ENCODE measurements at places on chromosomes 6 and 20.

- DNase-seq, result no peak
Measured at GRCh38 chr6:46421939-46422338, 69.3 kb downstream of the RCAN2 start.

DNA sequence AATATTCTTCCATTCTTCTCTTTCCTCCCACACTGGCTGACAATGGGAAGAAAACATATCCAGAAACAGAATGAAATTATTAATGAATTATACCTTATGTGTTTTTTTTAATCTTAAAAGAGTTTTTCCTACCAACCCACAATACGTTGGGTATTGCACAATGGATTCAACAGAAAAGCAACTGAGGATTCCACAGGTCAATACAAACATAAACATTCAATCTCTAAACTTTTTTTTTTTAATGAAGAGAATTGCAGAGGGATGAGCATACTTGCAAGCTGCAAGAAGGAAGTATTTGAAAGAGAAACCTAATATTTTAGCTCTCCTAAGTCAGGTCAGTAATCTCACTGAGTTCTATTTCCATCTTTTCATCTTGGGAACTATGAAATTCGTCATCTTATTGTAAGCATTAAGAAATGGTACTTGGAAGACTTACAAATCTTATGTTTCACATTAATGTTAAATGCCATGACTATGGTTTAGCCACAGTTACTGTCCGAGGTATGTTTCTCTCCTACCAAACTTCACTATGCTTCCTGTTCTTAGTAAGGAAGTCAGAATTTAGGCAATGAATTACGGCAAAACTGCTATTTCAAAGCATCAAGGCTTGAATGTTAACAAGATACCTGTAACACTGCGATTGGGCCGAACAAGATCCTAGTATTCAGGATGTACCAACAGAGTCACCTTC lies 100.8 kb downstream of the HIVEP2 start:
- no peak for DNase-seq

- no peak for DNase-seq
Measured at GRCh38 chr20:9829835-9830234, 9.0 kb downstream of the PAK5 start.

DNA sequence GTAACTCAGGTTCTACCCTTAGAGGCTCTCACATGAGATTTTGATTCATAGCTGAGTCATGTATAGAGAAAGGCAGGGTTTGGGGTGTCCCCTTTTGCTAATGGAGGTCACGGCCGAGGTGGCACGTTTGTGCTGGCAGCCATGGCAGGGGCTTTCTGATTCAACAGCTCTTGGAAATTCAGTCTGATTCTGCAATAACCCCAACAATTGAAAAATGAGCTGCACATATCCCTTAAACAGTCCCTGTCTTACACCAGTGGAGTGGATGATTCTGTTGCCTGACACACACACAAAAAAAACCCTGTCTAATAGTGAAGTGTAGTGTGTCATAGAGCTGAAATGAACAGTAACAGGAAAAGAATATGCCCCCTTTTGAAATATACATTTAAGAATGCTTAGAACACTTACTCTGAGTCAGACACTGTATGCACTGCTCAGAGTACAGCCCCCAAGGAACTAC lies 40.4 kb upstream of the ARG1 start:
- DNase-seq, result no peak

DNA sequence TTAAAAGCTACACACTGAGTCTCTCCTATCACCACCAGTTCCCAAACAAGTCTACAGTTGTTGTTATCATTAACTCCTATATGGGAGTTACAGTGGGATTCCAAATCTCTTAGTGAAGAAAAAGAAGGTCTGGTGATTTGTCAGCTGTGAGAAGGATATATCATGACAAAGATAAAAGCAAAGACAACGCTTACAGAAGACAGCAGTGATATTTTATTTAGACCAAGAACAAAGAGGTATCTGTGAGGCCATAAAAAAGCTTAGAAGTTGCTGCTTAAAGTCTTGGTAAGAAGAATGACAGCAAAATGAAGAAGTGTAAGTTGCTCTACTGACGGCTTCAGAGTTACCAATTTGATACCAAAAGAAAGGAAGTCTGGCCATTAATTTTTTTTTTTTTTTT lies 47.2 kb downstream of the CHD6 start:
- no peak for DNase-seq

- no peak for DNase-seq
Measured at GRCh38 chr20:37442986-37443385, 78.1 kb upstream of the NNAT start.

DNA sequence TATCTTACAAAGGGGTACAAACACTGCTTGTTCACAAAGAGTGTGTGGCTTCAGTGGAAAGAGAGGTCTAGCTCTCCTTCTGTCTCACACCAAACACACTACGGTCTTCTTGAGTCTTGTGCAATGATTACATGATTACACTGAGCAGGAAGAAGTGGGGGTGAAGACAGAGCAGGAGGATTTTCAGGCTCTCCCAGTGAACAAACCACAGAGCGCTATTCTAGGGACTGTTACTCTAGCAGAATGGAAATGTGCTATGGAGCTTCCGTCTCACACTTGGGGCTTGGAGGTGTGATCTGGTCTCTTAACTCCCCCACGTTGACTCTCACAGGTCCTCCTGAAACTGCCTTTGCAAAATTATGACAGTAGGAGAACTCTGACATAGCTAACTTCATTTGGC lies 203.4 kb downstream of the MYLK4 start:
- DNase-seq, result no peak

DNA sequence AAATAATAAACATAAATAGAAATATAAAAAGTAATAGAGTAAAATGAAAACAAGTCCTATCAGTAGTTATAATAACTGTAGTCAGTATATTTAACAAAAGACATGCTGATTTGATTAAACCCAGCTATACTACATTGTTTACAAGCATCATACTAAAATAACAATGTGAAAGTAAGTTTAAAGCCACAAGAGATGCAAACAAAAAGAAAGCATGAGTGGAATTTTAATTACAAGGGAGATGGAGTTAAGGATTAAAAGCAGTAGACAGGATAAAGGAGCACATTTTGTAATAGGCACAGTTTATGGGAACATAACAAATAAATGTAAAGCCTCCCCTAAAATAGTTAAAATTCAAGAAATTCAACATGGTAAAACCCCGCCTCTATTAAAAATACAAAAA lies 41.5 kb downstream of the SENP6 start:
- DNase-seq, result no peak

- no peak for DNase-seq
Measured at GRCh38 chr6:125945378-125946141, 11.0 kb upstream of the HINT3 start.

DNA sequence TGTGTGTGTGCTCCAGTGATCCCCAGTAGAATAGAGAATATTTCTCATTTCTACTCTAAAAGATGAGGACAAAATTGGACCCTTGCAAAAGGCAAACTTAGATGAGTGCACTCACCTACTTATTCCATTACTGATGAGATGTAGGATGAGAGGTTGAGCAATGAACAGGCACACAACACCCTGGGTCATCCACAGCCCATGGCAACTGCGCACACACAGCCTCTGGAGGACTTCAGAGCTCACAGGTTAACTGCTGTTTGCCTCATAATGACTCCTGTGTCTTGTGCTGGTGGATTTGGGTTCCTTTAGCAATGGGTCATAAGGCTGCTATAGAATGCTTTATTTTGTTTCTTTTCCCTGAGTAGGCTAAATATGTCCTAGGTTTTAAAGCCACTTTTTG lies 103.6 kb upstream of the TNFAIP3 start:
- no peak for DNase-seq

GRCh38 chr20:13220904-13221297 lies at the start of gene ISM1:
Gene ISM1 (plus strand): TSS chr20:13221274. CDS start chr20:13221777, 503 bp downstream.
- DNase-seq, result no peak

- no peak for DNase-seq
Measured at GRCh38 chr6:120764312-120764711, 570.0 kb downstream of the TBC1D32 start.

- no peak for DNase-seq
Measured at GRCh38 chr6:23929201-23929600, 196.8 kb upstream of the NRSN1 start.

Measured in omental fat pad (tissue), 4 donors.